ENCODE measurements at places on chromosomes 3 and 15.

DNA sequence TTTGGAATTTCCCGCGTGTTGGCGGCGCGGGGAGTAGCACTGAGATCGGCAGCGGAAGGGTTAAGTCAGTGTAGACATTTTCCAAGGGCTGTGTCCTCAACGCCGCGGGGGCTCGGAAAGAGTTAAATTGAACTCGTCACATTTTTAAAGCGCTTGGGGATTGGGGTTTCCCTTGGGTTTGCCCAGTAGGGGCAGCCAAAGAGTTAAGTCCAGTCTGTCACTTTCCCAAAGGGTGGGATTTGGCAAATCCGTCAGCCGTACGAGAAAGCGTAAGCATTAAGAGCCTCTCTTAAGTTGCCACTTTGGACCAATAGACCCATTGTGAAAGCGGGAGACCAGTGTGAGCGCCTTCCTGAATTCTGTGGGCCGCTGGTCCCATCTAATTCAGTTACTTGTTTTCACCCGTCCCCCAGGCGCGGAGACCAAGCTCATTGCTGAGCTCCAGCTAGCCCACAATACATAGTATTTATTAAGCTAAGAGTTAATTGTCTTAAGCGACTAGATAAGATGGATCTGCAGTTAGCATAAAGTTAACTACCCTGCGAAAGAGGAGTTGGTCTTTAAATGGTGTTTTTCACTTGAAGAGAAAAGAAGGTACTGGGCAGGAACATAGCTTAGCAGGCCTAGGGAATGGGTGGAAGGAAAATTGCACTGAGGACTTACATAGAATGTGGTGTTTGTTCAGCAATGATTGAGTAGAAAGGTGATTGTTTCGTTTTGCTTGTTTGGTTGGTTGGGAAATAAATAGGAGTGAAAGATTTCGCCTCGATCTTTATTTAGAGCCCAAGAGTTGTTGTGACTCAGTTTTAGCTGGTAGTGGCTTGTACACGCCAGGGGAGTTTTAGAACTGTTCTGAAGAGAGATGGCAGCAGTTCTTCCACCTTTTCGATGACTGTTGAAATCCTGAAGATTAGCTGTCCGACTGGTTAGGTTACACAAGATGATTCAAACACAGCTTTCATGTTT lies 932 bp downstream of the ARL8B start:
- DNase-seq: peak; percentile 60

DNA sequence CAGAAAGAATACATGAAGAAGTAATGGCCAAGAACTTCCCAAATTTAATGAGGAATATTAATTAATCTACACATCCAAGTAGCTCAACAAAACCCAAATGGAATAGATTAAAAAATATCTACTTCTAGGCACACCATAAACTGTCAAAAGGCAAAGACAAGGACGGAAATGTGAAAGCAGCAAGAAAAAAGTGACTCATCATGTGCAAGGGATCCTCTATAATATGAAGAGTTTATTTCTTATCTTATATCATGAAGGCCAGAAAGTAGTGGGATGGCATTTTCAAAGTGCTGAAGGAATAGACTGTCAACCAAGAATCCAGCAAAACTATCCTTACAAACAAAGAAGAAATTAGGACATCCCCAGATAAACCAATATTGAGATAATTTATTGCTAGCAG lies 73.9 kb upstream of the PRICKLE2 start:
- no peak for DNase-seq

- DNase-seq: no peak
Measured at GRCh38 chr15:60382773-60383674, 14.8 kb downstream of the ANXA2 start.

- DNase-seq: no peak
Measured at GRCh38 chr15:83012636-83013035, 1.2 kb upstream of the C15orf40 start.

- no peak for DNase-seq
Measured at GRCh38 chr15:80744826-80745225, 34.3 kb upstream of the CEMIP start.

GRCh38 chr3:14847613-14848541 lies 29.1 kb downstream of the FGD5 start:
- peak; percentile 8 for DNase-seq

- DNase-seq: peak; percentile 67
Measured at GRCh38 chr3:124887177-124887931, at the start of gene ITGB5. Gene ITGB5, minus strand, starts transcription at chr3:124887365. Its CDS starts 365 bp downstream, at chr3:124887000.

DNA sequence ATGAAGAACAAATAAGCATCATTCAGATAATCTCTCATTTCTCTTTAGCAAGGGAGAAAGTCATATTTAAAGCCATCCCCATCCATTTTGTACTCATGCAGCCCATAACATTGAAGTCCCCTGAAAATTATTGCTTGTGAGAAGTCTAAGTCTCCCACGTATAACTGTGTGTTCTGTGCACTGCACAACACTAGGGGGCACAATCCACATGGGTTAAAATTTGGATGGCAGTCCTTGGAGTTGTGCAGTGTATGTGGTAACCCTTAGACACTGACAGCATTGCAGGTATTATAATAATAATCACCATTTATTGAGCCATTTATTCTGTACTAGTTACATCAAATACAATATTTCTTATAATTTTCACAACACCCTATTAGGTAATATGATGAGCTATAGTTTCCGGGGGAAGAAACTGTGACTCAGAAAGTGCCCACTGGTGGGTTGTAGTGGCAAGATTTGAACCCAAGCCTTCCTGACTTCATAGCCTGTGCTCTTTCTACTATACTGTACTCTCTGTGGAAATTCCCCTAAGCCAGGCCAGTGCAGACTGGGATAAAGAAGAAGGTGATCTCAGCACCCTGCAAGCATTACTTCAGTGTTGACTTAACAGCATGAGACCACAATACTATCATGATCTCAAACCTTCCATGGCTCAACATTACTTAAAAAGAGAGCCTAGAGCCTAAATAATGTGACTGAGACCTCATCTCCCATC lies 15.7 kb downstream of the KCNAB1 start:
- DNase-seq: no peak

Measured in RWPE1 (cell line).